ENCODE measurements at places on chromosomes 7 and 10.

GRCh38 chr7:18384491-18385143 lies 110.9 kb upstream of the HDAC9 start:
- no peak for DNase-seq

DNA sequence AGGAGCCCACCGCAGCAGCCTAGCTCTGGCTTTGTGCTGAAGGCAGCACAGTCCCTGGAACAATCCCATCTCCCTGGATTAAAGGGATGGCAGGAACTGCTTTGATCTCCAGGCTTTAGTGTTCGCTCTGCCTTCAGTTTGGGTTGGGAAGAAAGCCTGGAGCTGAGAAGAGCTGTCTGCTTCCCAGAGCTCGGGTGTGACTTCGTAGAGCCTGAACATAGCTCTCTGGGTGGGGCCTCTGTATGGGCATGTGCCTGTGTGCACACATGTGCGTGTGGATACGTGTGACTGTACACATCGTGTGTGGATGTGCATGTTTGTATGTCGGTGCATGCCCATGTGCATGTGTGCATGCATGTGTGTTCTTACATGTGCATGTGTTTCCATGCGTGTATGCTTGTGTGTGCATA lies 8.7 kb downstream of the ADCY1 start:
- no peak for DNase-seq

GRCh38 chr10:71334221-71334791 lies 15.2 kb downstream of the SLC29A3 start:
- no peak for DNase-seq

GRCh38 chr7:88492153-88492552 lies 185.5 kb upstream of the STEAP4 start:
- DNase-seq, result no peak

DNA sequence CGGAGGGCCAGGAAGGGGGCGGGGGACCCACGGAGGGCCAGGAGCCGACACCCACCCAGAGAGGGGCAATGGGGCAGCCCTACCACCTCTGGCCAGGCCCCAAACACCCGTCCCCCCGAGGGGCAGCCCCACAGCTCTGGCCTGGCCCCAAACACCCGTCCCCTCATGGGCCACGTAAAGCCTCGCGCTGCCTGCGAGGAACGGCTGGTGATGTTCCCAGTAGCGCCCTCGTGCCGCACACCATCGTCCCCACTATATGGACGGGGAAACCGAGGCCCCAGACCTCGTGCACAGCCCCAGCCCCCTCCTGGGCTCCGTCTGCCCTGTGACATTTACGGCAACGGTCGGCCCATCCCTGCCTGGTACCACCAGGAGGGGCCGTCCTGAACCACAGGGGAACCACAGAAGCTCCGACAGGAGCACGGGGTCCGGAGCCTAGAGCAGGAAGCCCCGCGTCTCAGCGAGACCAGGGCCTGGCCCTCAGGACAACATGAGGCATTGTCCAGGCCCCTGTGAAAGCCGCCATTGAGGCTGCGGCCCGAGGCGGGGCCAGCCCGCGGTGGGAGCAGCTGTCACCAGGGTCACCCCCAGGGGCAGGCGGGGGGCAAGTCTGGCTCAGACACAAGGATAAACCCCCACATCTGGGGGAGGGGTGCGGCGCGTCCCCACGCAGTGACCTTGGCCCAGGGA lies 35.6 kb downstream of the GET4 start:
- DNase-seq, result peak; percentile 70

GRCh38 chr10:113920875-113921274 lies 66.4 kb downstream of the NHLRC2 start:
- no peak for DNase-seq

GRCh38 chr10:115093776-115094408 lies 727 bp downstream of the ATRNL1 start:
- DNase-seq, result no peak

DNA sequence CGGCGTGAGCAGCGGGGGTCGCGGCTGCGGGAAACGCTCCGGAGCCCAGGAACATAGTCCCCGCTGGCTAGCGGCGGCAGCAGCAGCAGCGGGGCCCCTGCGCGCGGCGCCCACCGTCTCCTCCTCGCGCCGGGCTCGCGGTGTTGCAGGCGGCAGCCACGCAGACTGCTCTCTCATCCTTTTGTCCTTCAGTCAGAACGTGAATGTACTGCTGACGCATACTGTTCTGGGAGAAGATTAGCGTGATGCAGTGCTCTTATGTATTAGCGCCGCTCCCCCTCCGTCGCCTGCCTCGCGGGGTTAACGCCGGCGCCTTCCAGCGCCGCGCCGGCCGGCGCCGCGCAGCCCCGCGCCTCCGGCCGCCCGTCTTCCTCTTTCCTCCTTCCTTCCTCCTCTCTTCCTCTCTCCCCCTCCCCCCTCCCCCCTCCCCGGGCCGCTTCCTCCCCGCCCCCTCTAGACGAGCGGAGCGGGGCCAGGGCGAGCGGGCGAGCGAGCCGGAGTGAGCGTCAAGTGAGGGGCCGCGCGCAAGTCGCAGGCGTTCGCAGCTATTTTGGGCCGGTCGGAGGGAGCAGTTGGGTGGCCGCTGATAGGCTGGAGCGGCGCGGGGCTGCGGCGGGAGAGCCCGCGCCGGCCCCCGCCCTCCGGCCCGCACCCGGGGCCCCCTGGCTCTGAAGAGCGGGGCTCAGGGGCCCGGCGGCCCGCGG lies 816 bp upstream of the LRRC4 start:
- peak; percentile 52 for DNase-seq
